ENCODE measurements at places on chromosomes 7 and 10.

DNA sequence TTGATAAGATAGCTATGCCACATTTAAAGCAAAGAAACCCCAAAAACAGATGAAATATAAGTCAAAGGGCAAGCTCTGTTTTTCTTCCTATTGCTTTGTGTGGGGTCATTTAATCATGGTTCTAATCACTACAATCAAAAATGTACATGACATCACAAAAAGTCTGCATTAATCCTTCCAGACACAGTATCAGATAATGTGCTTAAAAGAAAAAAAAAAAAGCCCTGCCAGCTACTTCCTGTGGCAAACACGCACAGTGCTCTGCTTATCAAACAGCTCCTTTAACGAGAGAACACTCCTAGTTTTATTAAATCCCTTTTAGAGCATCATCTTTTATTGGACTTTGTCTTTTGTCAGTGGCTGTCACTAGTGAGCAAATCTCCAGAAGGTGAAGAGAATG lies 1005.8 kb downstream of the GATA3 start:
- DNase-seq = no peak

DNA sequence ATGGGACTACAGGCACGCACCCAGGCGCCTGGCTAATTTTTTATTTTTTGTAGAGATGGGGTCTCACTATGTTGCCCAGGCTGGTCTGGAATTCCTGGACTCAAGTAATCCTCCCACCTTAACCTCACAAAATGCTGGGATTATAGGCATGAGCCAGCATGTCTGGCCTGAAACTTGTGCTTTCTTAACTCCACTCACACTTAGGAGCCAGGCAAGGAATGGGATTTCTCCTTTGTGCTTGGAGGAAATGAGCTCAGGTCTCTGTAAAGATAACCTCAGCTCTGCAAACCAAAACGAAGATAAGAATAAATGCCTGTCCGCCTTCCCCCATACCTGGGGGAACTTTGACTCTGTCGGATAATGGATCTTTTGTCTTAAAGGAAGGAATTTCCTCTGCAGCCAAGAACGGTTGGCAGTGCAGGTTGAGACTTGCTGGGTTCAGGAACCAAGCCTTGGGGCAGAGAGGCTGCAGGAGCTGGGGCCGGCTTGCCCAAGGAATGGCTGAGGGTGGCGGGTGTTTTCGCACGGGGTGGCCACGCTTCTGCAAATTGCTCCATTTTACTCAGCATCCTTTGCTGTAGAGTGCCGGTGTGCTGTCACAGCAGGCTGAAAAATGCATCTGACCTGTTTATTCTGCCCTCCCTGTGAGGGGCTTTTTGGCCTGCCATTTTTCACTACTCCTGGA lies 174.2 kb downstream of the KIAA1217 start:
- peak; percentile 7 for DNase-seq

DNA sequence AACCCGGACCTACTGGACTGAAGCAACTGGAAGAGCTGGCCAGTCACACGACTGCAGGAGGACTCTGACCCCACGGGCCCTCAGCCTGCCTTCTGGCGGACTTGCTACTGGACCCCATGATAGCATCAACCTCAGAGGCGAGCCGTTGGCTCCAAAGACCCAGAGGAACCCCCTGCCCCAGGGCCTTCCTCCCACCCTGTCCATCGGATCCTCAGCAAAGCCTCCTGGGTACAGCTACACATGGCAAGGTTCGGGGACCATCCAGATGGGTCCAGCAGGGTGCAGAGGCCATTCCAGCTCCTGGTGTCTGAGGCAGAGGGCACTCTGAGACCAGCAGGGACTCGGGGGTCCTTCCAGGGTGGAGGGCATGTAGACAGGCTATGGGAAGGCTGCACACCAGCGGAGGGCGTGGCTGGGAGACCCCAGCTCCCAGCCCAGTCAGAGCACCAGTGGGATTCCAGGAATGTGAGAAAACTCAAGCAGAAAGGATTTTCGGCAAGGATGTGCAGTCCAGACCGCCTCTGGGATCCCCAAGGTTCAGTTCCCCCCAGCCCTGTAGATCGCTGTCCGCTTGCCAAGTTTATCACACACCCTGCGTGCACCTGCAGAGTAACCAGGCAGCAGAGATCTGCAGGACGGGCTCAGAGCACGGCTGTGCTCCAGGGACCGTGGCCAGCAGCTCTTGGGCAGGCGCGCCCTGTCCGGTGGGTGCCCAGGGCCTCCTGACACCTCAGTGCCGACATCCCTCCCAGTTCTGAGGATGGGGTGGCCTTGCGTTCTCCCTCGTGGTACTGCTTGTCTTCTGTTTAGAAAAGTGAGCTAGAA lies 89.8 kb upstream of the PPP2R2D start:
- DNase-seq = no peak

DNA sequence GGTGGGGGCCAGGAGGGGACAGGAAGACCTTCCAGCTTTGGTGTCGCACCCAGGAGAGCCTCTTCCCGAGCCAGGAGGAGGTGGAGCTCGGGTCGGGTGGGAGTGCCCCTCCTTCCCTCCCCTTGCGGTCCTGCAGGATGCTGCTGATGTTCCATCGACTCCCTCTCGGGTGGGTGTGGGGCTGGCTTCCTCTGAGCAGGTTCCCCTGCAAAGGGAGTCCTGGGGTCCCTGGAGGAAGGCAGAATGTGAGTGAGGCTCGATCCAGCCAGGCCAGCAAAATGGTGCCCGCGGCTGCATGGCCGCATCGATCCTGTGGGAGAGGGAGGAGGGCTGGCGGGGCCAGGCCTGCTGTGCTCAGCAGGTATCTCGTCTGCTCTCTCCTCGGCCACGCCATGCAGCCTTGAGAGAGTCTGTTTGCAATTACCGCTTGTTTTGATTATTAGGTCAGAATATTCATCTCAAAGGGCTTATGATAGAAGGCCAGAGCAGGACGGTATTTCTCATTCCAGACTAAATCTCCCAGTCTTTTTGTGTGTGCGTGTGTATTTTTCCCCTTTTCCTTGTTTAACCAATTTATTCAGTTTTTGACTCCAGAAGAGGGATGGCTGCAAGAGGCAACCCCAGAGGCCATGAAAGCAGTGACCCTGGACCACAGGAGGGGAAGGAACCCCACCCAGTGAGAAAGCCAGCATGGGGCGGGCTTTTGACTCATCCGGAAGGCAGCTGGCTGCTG lies 137.3 kb upstream of the ZMIZ1 start:
- DNase-seq = no peak

DNA sequence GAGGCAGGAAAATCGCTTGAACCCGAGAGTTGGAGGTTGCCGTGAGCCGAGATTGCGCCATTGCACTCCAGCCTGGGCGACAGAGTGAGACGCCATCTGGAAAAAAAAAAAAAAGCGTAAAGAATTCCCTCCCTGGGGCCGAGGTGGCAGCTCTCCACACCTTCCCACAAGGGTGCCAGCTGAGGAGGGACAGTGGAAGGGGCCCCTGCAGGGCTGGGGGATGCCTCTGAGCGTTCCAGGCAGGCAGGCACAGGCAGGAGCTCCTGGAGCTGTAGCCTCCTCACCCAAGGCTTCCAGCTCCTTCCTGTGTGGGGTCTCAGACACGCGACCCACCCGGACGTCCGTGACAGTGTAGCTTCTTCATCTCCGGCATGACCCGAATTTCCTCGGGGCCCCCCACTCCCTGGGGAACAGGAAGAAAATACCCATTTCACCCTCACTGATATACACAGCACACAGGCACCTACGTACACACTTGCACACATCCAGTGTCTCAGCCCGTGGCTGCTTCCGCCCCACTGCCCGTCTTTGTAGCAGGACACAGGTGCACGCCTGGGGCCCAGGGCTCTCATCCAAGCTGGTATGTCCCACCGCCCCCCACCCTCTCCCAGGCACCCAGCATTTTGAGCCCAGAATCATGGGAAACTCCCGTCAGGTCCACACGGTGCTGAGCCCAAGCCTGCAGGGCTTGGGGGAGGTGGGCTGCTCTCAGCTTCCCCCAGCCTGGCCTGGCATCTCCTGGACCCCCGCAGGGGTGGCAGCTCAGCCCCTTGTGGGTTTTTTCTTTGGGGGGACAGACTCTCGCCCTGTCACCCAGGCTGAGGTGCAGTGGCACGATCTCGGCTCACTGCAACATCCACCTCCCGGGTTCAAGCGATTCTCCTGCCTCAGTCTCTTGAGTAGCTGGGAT lies 25.7 kb downstream of the GRIFIN start:
- no peak for DNase-seq

DNA sequence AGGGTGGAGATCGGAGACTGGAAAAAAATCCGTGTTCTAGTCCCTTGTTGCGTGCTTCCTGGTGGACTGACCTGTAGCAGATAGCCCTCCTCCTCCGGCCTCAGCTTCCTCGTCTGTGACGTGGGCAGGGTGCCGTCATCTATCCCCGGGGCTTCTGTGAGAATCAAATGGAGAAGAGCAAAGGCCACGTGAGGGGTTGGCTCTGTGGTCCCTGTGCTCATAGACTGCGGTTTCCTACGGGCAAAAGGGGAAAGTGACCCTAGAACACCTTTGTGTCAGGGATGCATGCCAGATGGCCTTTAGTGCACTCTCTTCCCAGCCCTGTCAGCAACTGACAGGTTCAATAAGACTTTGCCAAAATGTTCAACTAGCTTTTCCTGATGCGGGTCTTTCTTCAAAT lies 33.7 kb downstream of the GRK5 start:
- DNase-seq = no peak

GRCh38 chr7:151051108-151051507 lies 2.8 kb downstream of the ASIC3 start:
- DNase-seq = no peak

GRCh38 chr7:99605527-99605926 lies 7.5 kb downstream of the TMEM225B start:
- DNase-seq = no peak

DNA sequence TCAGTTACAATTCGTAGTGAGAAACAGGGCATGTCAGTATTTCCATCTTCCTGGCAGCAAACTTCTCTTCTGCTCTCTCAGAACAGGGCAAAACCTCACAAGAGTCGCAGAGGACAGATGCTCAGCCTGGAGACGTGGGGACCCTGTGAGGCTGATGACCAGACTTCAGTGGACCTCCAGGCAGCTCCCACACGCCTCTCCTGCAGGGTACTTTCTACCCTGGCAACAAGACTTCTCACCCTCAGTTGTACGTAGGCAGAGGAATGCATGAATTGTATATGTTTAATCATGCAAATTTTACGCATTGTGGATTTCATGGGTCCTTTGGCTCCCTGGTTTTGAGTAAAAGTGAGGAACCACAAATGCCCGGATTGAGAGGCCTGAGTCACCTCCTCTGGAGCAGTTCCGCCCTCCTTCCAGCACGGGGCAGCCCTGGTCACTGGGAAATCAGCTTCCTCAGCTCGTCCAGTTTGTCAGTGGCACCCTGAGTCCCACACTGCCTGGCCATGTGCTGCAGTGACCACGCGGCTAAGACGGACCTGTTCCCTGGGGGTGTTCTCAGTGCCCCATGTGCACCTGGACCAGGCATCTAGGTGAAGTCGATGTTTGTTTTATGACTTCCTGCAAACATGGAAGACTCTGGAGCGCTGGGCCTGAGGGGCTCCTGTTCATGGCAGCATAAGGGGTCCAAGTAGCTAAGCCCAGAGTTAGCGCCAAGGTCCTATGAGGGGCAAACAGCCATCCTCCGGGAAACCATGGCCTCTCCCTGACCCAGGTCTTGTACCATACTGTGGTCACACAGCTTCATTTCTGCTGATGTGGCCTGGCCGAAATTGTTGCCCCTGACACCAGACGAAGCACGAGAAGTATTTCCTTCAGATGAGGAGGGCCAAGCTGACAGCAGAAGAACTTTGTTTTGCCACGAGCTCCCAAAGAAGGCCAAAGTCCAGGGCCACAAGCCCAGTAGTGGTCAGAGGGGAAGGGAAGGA lies 165.1 kb downstream of the TNS3 start:
- no peak for DNase-seq

- DNase-seq = no peak
These were observed 15.1 kb downstream of the TRUB1 start for GRCh38 chr10:114953047-114953446.

- DNase-seq = no peak
These were observed 23.5 kb upstream of the TRIM8 start for GRCh38 chr10:102620591-102621442.
